ENCODE measurements at places on chromosomes 2 and 18. TPM values are rescaled to one million over a fixed set of nuclear protein-coding genes. Genes with fewer than 3 reads are reported as not detected.

TTN gene
- total RNA-seq, result 0.85 TPM

LHCGR gene
- total RNA-seq, result not detected

ANKRD39 gene
- total RNA-seq, result 3.4 TPM

DYNAP gene
- total RNA-seq, result not detected

ABCB11 gene
- not detected for total RNA-seq

IL36A gene
- not detected for total RNA-seq

CAPN14 gene
- 0.28 TPM for total RNA-seq

CCBE1 gene
- 21.4 TPM for total RNA-seq

EXOC6B gene
- 34.4 TPM for total RNA-seq

ANKRD53 gene
- total RNA-seq, result 0.28 TPM
